ENCODE measurements at places on chromosomes 4 and X. TPM values are rescaled to one million over a fixed set of nuclear protein-coding genes. Genes with fewer than 3 reads are reported as not detected.
A peak's percentile ranks its signal among the peaks of the same experiment; 100 is the strongest.

SYTL5 gene
- total RNA-seq = not detected

EXOC1 gene
- total RNA-seq = 46.4 TPM

ERCC6L gene
- total RNA-seq = 0.80 TPM

GYG2 gene
- 0.30 TPM for total RNA-seq

MRFAP1L1 gene
- total RNA-seq = 57.1 TPM

FRMPD3 gene
- total RNA-seq = 0.20 TPM

- no peak for DNase-seq
These were observed 295.3 kb downstream of the MID1IP1 start for GRCh38 chrX:39096599-39096998.

DNA sequence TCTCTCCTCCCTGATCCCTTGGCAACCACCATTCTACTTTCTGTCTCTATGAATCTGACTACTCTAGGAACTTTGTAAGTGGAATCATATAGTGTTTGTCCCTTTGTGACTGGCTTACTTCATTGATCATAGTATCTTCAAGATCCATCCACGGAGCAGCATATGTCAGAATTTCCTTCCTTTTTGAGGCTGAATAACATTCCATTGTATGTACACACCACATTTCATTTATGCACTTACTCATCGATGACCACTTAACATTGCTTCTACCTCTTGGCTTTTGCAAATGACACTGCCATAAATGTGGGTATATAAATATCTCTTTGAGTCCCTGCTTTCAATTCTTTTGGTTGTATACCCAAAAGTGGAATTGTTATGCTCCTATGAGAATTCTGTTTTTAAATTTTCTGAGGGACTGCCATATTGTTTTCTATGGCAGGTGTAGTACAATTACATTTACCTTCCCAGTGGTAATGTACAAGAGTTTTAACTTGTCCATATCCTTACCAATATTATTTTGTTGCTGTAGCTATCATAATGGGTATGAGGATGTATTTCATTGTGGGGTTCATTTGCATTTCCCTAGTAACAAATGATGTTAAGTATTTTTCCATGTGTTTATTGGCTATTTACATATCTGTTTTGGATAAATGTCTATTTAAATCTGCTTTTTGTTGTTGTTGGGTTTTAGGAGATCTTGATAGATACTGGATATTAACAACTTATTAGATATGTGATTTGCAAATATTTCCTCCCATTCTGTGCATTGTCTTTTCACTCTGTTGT is 466.1 kb downstream of the C4orf33 start:
- DNase-seq = no peak

GRCh38 chrX:153465691-153466380 is 4.5 kb downstream of the HAUS7 start:
- no peak for DNase-seq

DNA sequence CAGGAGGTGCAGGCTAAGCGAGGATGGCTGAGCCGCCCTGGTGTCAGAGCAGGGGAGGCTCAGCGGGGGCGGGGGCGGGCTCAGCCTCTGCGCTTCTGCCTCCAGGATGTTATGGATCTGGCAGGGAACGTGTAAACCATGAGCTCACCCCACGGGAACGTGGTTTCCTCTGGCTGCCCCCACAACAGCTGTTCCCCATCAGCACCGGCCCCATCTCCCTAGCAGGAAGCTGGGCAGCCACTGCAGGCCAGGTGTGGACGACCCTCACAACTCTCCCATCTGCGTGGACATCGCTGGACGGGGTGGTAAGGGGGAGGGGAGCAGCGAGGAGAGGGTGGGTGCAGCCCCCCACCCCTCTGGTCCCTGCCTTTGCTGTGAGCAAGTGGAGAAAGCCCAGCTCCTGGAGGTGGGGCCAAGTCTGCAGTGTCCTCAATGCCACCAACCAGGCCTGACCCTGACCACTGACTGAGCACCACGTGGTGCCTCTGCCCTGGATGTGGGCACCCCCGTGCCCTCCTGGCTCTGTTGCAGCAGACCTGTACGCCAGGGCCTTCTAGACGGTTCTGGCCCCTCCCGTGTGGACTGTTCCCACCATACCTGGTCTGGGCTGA is 28.1 kb upstream of the SPON2 start:
- peak; percentile 81 for DNase-seq

DNA sequence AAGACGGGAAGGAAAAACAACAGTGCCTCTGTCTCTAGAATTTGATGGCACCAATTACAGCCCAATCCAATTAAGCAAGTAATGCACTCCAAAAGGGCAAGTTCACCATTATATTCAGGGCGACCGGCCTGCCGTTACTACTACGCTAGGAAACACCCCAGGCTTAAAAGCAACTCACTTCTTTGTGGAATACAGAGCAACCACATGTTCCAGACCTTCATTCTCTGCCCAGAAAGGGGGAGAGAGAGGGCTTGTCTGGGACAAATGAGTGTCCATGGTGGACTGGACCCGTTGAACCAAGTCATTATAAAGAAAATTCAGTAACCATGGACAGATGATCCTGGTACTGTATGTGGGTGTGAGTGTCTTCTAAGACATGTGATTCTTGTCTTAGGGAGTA is 1.6 kb downstream of the KDR start:
- DNase-seq = no peak

DNA sequence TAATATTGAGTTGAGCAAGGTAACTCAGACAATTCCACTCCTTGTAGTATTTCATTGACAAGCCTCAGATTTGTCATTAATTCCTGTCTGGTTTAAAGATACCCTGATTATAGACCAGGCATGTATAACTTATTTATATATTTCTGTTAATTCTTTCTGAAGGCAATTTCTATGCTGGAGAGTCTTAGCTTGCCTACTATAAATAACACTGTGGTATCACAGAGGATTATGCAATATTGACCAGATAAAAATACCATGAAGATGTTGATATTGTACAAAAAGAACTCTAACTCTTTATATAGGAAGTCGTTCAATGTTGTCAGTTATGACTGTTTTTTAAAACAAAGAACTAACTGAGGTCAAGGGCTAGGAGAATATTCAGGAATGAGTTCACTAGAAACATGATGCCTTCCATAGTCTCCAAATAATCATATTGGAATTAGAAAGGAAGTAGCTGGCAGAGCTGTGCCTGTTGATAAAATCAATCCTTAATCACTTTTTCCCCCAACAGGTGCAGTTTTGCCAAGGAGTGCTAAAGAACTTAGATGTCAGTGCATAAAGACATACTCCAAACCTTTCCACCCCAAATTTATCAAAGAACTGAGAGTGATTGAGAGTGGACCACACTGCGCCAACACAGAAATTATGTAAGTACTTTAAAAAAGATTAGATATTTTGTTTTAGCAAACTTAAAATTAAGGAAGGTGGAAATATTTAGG is 821 bp downstream of the CXCL8 start:
- no peak for DNase-seq

DNA sequence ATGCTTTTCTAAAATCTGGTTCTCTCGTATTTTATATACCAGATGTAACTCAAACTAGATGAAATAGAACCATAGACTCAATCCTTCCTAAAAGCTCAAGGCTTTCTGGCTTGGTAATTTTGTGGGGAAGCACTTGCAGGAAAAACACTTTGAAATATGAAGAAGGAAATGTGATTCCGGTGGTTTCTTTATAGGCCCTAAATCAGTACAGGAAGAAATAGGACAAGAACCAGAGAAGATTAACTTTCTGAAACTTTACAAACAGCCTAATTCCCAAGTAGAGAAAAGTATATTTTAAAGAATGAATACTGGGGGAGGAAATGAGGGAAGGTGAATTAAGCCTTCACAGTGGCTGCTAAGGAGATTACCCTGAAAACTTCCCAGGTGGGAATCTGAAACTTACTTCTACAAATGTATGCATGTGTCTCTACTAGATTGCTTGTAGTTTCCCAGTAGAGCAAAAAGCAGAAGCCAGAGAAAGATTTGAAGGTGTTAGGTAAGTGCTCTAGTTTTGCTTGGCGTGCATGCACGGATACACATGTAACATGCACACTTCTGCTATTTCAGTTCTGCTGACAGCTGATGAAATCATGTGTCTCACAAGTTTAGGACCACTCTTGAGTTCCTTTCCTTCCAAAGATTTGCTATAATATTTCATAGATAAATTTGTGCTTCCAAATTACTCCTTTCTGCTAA is 92.1 kb downstream of the AFF1 start:
- no peak for DNase-seq

DNA sequence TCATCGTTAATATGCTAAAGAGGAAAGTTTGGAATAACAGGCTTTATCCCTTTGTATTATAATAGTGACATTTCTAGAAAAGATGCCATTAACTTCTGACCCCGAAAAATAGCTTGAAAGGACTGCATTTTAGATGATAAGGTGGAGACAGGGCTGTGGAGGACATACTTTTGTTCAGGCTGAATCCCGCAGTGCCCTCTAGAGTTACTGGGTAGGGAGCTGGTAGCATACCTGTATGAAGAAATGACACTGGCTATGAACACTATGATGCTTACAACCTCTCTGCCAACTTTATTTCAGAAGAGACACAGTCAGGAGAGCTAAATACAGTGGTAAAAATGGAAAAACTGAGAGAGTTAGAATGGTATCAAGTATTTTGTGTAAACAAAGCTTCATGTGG is 8.1 kb downstream of the IL1RAPL1 start:
- no peak for DNase-seq

DNA sequence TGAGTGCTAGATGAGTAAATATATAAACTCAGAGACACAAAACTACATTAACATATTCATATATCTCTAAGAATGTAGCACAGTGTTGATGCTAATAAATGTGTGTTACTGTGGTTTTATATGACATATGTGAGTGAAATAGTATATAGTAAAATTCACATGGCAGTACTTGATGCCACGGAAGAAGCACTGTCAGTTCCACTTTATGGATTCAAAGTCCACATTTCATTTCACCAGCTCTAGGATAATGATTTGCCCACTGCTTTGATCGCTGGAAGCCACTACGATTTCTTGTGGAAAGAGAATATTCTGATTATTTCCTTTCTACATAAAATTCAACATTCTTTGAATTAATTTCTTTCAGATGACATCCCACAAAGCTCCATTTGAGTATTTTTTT is 181.2 kb downstream of the GBA3 start:
- no peak for DNase-seq

DNA sequence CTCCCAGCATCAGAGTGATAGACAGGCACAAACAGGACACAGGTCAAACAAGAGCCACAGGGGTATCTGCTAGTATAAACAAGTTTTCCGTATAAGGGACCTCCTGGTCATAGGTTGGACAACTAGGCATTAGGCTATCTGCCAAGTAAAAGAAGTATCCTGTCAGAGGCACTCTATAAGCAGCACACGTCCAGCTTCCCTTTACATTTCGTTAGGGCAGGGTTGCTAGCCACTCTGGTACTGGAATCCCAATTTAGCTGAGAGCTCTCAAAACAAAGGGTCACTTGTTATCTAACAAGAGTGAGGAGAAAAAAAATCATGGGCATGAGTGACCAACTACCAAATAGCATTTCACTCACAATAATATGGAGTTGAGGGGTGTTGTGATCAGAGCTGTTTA is 780.7 kb upstream of the DIAPH2 start:
- DNase-seq = no peak

GRCh38 chr4:25578432-25578831 is 77.2 kb upstream of the SLC34A2 start:
- no peak for DNase-seq

GRCh38 chrX:17737986-17738713 is 857 bp downstream of the SCML1 start:
- DNase-seq = peak; percentile 80

DNA sequence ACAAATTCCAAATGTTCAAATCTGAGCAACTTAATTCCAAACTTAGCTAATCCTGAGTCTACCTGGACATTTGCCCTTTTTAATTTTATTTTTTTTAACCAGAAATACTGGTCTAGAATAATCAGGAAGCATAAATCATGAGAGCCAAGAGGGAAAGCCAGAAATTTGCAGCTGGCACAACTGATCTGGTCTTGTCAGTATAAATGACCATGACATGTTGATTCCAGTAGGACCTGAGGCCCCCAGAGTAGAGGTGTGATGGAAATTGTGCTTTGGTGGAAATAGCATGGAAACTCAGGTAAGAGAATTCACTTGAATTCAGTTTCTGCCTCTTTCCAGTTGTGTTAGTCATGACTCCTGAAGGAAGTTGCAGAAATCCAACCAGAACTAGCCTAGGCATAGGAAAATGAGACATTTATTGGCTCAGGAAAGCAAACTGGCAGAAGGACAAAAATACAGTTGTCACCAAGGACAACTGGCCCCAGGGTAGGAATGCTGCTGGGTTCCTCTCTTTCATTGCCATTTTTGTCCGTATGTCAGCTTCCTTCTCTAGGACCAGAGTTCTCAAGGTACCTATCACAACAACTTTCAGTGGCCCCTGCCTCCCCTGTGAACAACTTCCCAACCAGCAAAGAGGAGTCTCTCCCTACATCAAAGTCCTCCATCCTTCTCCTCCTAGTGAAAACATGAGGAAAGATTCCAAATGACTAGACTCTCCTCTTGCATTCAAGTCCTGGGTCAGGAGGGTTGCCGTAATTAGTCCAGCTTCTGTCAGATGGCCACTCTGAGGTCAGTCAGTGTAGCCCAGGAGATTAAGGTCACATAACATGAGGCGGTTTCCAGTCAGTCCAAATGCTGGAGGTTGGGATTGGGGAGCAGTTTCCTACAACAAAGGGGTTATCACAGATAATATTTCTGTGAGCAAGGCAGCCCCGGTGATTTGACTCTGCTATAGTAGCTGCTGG is 29.3 kb upstream of the MYOZ2 start:
- no peak for DNase-seq

GRCh38 chr4:41725254-41725653 is 23.3 kb downstream of the PHOX2B start:
- no peak for DNase-seq

GRCh38 chr4:171812665-171813525 is at the start of gene GALNTL6:
Gene GALNTL6, plus strand, starts transcription at chr4:171813404.
- peak; percentile 82 for DNase-seq

DNA sequence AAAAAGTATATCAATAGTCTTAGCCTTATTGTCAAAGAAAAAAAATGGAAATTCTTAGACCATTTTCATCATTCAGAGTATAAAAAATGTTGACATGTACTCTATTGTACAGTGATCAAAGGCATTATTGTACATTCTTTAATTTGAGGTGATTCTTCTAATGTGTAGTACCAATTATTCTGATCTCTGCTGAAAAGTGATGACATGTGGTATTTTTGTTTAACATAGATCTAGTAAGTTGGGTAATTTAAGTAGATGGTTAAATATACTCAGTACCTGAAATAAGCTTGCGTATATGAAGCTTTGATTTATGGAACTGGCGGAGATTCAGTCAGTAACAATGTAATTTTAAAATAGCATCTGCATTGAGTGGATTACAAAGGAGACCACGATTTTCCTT is 5.1 kb downstream of the TENM3 start:
- DNase-seq = no peak

DNA sequence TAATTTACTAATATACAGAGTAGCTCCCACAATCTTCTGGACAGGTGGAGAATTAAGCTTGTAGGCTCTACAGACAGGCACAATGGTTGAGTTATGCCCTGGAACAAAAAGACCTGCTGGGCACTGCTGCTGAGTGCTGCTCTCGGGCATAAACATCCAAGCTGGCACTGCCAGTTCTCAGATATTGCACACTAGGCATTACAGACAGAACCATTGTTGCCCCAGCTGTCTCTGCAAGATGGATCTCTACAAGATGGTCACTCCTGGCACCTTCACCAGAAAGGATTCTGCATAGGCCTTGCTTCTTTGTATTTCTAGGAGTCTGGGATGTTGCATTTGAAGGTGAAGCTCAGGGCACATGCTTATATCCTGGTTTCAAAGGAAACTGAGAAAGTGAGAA is 527.1 kb downstream of the STIM2 start:
- no peak for DNase-seq

GRCh38 chr4:15765910-15766697 is 12.0 kb upstream of the CD38 start:
- DNase-seq = no peak

GRCh38 chr4:81723927-81724587 is 252.3 kb upstream of the RASGEF1B start:
- no peak for DNase-seq

All from spleen (tissue), 13 donors.